ENCODE measurements at places on chromosomes 5 and 9.

DNA sequence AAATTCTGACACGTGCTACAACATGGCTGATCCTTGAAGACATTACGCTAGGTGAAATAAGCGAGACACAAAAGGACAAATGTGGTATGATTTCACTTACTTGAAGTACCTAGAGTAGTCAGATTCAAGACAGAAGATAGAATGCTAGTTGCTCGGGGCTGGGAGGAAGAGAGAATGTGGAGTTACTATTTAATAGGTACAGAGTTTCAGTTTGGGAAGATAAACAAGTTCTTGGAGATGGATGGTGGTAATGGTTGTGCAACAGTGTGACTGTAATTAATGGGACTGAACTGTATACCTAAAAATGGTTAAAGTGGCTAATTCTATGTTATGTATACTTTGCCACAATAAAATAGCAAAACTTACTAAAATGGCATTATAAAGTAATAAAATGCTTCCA lies 34.4 kb downstream of the PAM start:
- DNase-seq = no peak

DNA sequence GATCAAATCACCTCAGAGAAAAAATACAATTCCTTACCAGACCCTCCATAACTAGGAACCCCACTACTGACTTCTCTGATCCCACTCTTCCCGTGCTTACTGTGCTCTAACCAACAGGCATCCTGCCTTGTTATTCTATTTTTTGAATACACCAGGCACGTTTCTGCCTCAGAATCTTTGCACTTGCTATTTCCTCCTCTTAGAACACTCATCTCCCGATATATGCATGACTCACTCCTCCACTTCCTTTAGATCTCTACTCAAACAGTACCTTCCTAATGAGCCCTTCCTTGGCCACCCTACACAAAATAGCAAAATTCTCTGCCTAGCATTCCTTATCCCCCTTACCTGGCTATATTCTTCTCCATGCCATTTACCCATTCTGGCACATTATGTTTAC lies 43.9 kb downstream of the MAPKAP1 start:
- no peak for DNase-seq

DNA sequence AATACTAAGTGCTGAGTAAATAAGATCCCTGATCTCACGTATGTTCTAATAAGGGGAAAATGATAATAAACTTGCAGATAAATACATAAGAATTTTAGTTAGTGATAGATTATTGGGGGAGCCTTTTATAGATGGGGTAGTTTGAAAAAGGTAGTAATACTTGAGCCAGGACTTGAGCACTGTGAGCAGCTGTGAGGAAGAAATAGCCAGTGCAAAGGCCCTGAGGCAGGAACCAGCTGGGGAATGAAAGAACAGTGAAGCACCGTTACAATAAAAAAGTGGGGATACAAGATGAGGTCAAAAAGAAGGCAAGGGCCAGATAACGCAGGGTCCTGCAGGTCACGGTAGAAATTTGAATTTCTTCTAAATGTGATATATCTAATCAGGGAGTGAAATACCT lies 234.8 kb upstream of the ELL2 start:
- DNase-seq = no peak

GRCh38 chr9:89488936-89489335 lies 9.0 kb downstream of the SEMA4D start:
- no peak for DNase-seq

Data from mesothelial cell of epicardium (in vitro differentiated cells).